HTR-8/SVneo (cell line): ENCODE measurements at places on chromosomes 11 and 22.

- DNase-seq = no peak
Measured at GRCh38 chr11:70519117-70519516, 120.8 kb downstream of the CTTN start.

DNA sequence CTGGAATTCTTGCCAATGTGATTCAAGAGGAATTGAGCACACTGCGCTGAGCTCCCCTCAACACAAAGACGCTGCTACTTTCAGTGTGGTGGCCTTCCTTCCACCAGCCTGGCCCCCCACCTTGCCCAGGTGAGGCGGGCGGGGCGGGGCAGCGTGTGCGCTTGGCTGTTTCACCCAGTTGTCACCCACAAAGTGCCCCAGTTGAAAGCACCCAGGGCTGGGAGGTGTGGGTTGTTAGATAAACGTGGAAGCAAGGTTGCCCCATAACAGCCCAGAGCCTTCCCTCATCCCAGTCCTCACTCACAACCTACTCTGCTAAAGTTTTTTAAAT, 43.1 kb downstream of the CACNG2 start:
- no peak for DNase-seq

DNA sequence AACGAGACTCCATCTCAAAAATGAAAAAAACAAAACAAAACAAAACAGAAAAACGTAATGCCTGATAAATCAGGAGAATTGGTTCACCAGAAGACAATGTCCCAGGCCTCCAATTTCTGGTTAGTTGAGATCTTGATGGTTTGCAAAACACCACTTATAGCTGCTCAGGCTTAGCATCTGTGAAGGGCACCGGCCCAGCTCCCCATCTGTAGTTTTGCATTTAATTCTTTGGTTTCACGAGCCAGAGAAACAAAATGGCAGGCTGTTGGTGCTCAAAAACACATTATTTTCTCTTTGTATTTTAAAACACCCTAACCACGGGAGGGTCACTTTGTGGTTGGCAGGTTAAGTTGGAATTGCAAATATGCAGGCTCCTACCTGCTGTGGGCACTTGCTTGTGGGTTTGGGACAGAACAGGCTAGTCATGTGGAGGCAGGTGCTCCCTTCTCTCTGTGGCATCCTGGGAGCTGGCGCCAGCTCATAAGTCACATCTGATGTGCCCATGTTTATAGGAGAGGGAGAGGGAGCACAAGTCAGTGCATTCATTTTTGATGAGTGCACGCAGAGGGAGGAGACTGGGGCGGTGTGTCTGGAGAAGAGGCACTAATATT, 145.9 kb downstream of the CEP164 start:
- DNase-seq = no peak

GRCh38 chr11:117505285-117505970, 177.8 kb downstream of the CEP164 start:
- no peak for DNase-seq

DNA sequence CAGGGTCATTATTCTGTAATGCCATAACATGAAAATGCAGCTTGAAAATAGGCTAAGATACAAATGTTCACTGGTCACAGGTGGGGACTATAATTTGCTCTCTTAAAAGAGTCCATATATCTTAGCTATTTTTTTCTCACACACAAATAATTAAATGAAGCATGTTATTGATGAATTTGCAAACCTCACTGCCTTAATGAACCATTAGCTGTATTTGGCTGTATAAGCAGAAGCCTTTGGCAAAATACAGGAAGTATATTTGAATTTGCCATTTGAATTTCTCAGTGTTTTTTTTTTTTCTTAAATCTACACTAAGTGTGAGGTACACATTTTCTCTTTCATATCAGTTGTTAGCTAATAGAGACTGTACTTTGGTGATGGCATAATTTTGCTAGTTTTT, 38.7 kb downstream of the DDI1 start:
- DNase-seq = no peak

GRCh38 chr22:17114173-17114897, 6.8 kb downstream of the TMEM121B start:
- no peak for DNase-seq

- peak; percentile 46 for DNase-seq
Measured at GRCh38 chr11:78420796-78421209, 3.2 kb upstream of the GAB2 start.

DNA sequence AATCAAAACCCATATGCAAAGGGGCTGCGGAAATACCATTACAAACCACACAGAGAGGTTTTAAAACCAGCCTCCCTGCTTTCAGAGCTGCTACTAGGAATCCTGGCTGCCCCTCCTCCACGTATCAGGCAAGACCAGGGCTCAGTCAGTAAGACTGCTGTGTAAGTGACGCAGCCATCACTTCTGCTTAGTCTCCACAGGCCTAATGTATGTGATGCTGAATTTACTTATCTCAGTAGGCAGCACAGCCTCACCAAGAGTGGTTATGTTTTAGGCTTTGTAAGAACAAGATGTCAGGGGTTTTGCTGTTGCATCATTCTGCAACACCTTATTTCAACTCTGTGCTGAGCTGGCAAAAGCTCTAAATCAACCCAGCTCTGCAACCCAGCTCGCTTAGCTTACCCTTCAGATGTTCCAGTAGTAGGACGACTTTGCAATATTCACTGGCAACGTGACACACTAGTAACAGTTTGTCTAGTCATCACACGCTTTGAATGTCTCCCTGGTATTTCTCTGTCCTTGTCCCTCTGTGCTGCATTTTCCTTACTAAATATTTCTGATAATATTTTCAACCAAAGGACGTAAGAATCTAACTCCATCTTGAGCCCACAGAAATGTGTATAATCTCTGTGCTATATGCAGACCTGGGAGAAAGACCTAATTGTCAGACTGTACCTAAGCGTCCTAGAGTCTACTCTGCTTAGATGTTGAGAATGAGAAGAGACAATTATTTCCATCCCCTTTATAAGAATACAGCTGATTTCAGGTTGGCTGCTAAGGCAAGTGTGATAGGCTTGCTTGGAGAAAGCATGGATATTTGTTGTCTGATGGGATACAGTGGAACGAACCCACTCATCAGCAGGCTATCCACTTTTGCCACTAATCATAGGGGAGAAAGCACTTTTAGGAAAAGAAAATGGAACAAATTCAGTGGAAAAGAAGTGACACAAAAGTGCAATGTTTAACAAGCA, 72.2 kb downstream of the LARGE2 start:
- no peak for DNase-seq
